Left cardiac atrium (tissue), 4 donors: ENCODE measurements at places on chromosomes 6 and 20. TPM values are rescaled to one million over a fixed set of nuclear protein-coding genes. Genes with fewer than 3 reads are reported as not detected.

DNA sequence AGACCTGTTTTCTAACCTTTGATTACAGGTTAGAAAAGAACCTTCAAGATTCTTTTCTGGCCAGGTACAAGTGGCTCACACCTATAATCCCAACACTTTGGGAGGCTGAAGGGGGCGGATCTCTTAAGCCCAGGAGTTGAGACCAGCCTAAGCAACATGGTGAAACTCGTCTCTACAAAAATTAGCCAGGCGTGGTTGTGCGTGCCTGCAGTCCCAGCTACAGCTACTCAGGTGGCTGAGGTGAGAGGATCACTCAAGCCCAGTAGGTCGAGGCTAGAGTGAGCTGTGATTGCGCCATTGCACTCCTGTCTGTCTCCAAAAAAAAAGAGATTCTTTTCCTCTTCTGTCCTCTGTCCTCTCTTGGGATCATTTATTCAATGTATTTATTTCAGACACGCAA is 14.5 kb downstream of the PPIL1 start:
- no peak for DNase-seq

- peak; percentile 27 for DNase-seq
Observed at GRCh38 chr20:14142171-14142570, 146.9 kb downstream of the MACROD2 start.

- DNase-seq, result no peak
Observed at GRCh38 chr6:149429427-149430360, 29.6 kb downstream of the SUMO4 start.

DNA sequence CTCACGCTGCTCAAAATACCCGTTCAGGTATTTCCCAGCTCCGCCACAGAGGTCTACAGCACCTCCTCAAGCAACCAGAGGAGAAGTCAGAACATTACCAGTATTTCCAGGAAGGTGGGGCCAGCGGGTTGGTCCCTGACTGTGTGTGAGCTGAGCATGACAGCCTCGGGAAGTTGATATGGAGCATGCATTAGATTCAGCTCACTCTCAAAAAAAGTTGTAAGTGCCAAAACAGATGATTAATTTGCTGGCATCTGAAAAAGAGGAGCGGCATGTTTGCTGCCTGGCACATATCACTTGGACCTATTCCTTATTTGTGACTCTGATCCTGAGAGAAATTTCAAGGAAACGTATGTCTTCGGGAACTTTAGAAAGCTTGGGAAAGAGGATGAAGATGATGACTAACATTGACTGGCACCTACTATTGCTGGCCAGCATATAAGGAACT is 32.3 kb downstream of the ELOVL2 start:
- peak; percentile 20 for DNase-seq

DNA sequence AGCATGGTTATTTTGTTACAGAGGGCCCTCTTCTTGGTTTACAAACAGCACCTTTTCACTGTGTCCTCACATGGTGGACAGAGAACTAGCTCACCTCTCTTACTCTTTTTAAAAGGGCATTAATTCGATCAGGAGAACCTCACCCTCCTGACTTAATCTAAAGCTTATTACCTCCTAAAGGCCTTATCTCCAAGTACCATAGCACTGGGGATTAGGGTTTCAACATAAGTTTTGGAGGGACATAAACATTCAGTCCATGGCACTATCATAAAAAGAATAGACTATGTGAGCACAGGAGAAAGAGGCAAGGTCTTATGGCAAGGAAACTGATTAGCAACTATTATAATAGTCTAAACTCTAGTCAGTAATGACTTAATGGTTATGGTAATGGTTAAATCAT is 736.2 kb upstream of the ADGRB3 start:
- no peak for DNase-seq

Gene KIF25
- total RNA-seq, result 0.34 TPM

Gene PCK1
- total RNA-seq, result 21.6 TPM

GRCh38 chr20:16942756-16943155 is 194.6 kb downstream of the OTOR start:
- DNase-seq, result no peak

Gene CABLES2
- total RNA-seq, result 25.3 TPM

- peak; percentile 69 for DNase-seq
Observed at GRCh38 chr6:152863618-152864326, 113.2 kb downstream of the VIP start.

Gene TRMT6
- 13.8 TPM for total RNA-seq

DNA sequence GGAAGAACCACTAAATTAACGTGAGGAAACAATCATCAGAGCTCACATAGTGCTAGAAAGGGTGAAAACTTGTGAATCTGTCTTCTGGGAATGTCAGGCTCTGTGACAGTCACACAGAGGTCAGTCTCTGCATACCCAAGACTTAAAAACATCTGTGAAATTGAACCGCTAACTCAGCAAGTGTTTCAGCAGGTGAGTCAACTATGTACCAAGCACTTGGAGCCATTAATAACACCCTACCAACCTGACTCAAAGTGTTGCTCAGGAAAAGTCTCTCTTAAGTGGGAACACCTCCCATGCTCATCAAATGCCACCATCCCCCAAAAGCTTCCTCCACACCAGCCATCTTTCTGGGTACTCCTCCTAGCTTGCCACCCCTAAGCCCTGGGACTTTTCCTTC is 92.3 kb upstream of the CARMIL1 start:
- no peak for DNase-seq

DNA sequence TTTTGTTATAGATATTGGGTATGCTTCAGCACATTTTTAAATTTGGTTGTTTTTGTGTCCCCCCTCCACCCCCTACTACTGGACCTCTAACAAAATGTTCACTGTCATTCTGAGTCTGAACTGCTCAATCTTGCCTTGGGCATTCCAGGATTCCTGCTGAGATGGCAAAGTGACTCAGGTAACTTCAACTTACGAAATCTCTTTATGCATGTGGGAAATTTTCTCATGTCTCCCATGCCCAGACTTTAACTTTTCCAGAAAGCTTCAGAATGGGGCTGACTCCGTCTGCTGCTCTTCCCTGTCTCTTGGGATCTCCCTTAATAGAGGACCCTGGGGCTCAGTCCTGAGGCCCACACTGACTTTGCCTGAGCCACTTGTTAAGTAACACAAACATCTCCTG is 14.0 kb downstream of the CYP39A1 start:
- DNase-seq, result no peak

DNA sequence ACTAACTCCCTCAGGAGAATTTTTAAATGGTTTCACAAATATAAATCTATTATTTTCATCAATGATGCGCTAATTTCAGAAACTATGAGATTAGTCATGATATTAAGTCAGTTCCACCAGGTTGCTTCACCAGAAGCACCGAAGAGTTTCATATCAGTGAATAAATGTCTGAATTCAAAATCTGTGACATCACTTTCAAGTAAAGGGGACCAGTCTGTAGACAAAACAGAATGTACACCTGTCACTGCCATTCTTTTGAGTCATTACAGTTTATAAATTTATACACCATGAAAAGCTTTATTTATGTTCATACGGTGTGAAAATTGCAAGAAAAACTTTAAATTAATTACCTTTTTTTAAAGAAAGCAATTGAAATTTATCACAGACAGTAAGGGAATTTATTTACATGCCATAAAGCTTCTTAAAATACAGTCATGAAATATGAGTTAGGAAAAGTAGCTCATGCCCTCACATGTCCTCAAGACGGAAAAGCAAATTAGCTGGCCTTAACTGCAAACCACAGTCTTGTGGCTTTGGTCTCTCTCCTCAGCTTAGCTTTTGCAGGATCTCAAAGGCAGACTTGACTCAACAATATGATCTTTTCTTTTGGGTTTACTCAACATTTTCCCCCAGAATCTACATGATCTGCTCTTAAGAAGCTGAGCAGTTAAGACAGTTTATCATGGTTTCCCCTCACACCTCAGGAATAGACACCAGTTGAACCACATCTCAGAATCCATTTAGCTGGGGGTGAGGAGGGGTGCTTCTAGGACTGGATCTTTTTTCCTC is 177.7 kb upstream of the MCHR2 start:
- no peak for DNase-seq

GRCh38 chr6:114007516-114007915 is 36.6 kb upstream of the HDAC2 start:
- DNase-seq, result no peak

DNA sequence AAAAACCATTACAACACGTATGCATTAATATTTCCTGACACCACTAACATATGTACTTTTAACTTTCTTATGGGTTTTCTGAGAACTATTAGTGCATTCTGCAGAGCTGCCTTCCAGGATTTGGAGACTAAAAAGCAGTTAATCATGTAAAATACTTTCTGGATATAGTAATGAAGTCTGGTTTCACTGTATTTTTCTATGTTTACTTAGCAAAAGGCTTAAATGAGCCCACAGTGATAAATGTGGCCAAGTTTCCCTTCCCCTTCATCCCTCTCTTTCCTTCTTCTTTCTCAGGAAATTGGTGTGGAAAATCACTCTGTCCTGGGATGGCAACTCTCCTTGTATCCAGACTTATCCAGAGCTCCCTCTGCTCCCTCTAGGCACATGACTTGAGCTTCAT is 29.7 kb upstream of the ENPP1 start:
- DNase-seq, result no peak

DNA sequence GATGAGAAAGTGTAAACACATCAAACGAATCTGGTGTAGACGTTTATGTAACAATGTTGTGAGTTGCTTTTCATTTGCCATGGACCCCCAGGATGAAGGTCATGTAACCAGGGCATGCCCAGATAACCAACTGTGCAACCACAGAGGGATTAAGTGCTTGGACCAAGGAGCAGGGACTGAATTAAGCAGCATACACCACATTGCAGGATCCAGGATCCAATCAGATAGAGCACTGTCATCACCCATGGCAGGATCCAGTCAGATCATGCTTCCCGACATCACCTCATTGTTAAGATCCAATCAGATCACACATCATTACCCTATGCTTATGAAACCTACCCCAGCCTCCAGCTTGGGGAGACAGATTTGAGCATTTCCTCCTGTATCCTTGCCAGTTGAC is 74.3 kb upstream of the RCAN2 start:
- no peak for DNase-seq

DNA sequence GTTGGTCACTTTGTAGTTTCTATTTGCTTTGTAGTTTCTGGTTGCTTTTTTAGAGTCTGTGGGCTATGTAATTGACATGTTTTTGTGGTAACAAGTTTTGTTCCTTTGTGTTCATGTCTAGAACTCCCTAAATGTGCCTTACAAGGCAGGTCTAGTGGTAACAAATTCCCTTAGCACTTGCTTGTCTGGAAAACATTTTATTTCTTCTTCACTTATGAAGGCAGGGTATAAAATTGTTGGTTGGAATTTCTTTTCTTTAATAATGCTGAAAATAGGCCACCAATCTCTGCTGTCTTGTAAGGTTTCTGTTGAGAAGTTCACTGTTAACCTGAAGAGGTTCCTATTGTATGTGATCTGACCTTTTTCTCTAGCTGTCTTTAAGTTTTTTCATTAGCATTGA is 383.6 kb downstream of the EPHA7 start:
- DNase-seq, result no peak

Gene AURKA
- total RNA-seq, result 10.3 TPM
